ENCODE measurements at places on chromosomes 4 and X. TPM values are rescaled to one million over a fixed set of nuclear protein-coding genes. Genes with fewer than 3 reads are reported as not detected.
A peak's percentile ranks its signal among the peaks of the same experiment; 100 is the strongest.

DNA sequence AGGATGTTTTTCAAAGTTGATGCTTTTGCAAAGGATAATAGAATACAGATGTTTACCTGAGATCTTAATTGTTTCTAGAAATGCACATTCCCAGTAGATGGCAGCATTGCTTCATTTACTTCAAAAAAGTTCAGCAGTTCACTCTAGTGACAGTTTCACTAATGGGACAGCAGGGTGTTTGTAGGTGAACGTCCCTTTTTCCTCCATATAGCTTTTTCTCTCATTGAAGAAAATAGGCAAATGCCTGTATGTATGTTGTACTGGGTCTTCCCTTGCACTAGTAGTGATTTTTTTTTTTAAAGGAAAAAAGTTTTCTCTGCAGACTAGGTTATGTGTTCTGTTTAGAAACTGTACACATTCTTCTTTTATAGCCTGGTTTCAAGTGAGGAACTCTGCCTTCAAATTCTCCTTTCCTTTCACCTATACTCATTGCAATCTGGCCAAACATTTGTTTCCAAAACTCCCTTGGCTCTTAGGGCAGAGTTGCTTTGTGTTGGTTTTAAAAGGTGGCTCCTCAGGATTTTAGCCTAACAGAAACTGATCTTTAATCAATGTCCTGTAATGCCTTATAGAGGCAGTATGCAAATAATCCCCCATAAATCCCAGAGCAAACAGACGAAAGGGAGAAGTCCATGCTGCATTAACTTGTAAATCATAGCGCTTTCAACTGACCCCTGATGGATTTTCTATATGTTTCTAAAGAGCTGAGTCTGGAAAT lies 86.3 kb downstream of the EGF start:
- peak; percentile 17 for DNase-seq

The CCDC120 gene
- total RNA-seq: 2.1 TPM

DNA sequence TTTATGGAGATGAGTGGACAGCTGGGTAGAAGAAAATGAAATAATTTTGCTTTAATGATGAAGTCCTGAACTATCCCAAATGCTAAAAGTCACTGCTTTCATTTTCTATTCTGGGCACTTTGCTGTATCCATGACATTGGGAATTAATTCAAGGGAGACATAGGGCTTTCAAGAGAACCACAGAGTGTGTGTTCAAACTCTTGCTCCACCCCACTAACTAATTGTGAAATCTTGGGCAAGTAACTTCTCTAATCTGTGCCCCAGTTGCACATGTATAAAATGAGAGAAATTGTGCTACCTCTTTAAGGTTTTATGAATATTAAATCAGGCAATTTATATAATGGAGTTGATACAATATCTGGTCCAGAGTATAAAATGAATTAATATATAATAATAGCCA lies 1422.0 kb downstream of the ADGRL3 start:
- no peak for DNase-seq

The KCNE5 gene
- not detected for total RNA-seq

The FAM90A26 gene
- not detected for total RNA-seq

Data from activated naive CD4-positive, alpha-beta T cell treated with anti-CD3 and anti-CD28 coated beads for 36 hours (primary cell).